C1 segment of cervical spinal cord (tissue), 14 donors: ENCODE measurements at places on chromosomes 2 and 18.
A peak's percentile ranks its signal among the peaks of the same experiment; 100 is the strongest.

GRCh38 chr2:102417946-102418345 lies 5.0 kb upstream of the IL18RAP start:
- no peak for DNase-seq

DNA sequence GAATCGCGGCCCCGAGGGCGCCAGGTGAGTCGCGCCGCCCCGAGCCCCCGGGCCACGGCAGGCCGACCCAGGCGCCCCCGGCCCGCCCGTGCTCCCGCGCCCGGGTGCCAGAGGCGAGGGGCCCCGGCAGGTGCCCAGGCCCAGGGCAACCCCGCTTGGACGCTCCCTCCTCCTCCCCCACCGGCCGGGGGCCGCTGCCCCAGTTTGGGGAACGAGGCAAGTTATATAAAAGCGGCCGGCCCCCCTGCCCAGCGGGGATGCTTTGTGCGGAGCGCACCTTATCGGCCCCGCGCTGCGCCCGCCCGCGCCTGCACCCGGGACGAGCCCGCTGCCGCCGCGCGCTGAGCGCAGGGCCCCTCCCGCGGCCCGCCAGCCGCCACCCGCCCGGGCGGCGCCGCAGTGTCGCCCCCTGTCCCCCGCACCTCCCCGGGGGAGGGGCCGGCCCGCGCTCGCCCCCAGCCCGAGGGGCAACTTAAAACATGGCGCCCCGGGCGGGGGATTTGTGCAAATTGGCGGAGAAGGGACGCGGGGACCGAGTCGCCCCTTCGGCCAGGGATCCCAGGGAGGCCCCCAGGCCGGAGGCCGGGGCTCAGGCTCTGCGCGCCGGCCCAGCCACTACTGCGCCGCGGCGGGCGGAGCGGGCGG lies 639 bp downstream of the EPB41L3 start:
- no peak for DNase-seq

GRCh38 chr18:43571078-43571689 lies 293.9 kb upstream of the SYT4 start:
- peak; percentile 18 for DNase-seq

DNA sequence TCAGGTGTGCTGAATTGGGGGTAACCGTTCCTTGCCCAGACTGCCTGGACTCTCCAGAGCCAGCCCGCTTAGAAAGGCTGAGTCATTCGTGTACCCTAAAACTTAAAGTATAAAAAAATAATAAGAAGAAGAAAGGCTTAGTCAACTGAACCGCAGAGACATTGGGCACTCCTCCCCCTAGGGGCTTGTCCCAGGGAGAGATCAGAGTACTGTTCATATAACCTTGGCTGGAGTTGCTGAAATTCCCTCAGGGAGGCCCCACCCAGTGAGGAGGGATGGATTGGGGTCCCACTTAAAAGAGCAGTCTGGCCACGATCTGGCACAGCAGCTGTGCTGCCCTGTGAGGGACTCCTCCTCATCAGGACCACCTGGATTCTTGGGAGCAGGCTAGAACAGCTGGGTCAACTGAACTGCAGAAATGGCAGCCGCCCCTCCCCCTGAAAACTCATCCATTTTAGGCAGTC lies 37.2 kb downstream of the ANKRD12 start:
- no peak for DNase-seq

- no peak for DNase-seq
These were observed 103.9 kb upstream of the ACVR1 start for GRCh38 chr2:157980020-157980419.

GRCh38 chr2:12948231-12948960 lies 231.7 kb downstream of the TRIB2 start:
- no peak for DNase-seq

GRCh38 chr2:68861330-68861729 lies 9.9 kb downstream of the BMP10 start:
- no peak for DNase-seq

- DNase-seq = peak; percentile 15
These were observed 14.5 kb upstream of the LRPPRC start for GRCh38 chr2:44010266-44010665.

- DNase-seq = no peak
These were observed 71.3 kb upstream of the ZNF532 start for GRCh38 chr18:58793361-58793760.
